Mammary microvascular endothelial cell (primary cell): ENCODE measurements at places on chromosomes 4 and X. TPM values are rescaled to one million over a fixed set of nuclear protein-coding genes. Genes with fewer than 3 reads are reported as not detected.

Gene IL13RA2
- 1.5 and 1.9 TPM in 2 replicates for total RNA-seq

Gene PLA2G12A
- total RNA-seq: 7.8 and 8.1 TPM in 2 replicates

Gene SPATA4
- total RNA-seq: not detected in 2 replicates

Gene CRLF2
- 0.47 TPM in 1 of 2 replicates, not detected in the other for total RNA-seq

Gene TEX13B
- total RNA-seq: not detected in 2 replicates
